ENCODE measurements at places on chromosomes 1 and 21. TPM values are rescaled to one million over a fixed set of nuclear protein-coding genes. Genes with fewer than 3 reads are reported as not detected.

The TSPEAR gene
- not detected for total RNA-seq

The CELA3B gene
- not detected for total RNA-seq

The FCGR1A gene
- total RNA-seq = not detected

The CEPT1 gene
- total RNA-seq = 13.2 TPM

The TSACC gene
- total RNA-seq = 2.8 TPM

The C1orf141 gene
- not detected for total RNA-seq

Measured in A549 treated with Hydrocortisone at 1 μM for 4 hours (cell line).